ENCODE measurements at places on chromosomes 12 and 14.

GRCh38 chr12:117003883-117004404 is 93.2 kb downstream of the FBXW8 start:
- DNase-seq: no peak

GRCh38 chr12:89661706-89662330 is 46.8 kb downstream of the ATP2B1 start:
- DNase-seq: no peak

GRCh38 chr14:91245029-91245428 is 525 bp upstream of the GPR68 start:
- no peak for DNase-seq

DNA sequence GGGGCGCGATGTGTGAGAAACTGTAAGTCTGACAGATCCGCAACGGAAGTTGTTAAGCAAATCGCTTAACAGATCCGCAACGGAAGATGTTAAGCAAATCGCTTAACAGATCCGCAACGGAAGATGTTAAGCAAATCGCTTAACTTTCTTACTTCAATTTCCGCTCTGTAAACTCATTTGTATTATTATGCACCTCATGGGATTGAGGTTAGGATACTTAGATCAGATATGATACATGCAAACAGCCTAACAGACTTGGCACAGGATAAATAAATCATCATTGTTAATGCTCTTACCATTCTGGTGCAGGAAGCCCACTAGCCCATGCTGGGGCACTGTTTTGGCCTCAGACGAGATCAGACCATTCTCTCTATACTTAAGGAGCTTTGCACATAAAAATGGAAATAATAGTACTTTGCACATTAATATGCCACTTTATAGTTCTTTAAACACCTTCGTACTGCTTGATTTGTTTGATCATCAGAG is 399 bp downstream of the NCAPD2 start:
- DNase-seq: no peak

DNA sequence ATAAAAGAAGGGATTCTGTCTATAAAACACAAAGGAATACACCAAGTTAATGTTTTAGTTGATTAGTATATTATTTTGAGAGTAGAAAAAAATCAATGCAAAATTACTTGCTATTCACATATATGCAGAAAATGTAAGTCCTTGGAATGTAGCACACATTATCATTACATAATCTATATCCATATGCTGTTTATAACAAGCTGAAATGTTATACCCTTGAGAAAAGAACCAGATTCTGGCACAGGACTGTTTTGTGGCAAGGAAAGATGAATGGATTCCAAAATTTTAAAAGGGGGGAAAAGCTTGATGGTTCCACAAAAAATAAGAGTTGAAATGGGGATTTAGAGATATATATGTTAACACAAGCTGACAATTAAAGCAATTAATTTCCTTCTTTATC is 153.6 kb downstream of the MSRB3 start:
- no peak for DNase-seq

- no peak for DNase-seq
Observed at GRCh38 chr12:52558781-52559445, 6.0 kb upstream of the KRT71 start.

- no peak for DNase-seq
Observed at GRCh38 chr12:13680916-13681315, 300.5 kb downstream of the GRIN2B start.

- no peak for DNase-seq
Observed at GRCh38 chr12:93451423-93452158, 9.8 kb upstream of the UBE2N start.

GRCh38 chr12:6067152-6067916 is 57.1 kb downstream of the VWF start:
- no peak for DNase-seq

GRCh38 chr12:116204785-116205184 is 72.7 kb downstream of the MED13L start:
- DNase-seq: no peak

DNA sequence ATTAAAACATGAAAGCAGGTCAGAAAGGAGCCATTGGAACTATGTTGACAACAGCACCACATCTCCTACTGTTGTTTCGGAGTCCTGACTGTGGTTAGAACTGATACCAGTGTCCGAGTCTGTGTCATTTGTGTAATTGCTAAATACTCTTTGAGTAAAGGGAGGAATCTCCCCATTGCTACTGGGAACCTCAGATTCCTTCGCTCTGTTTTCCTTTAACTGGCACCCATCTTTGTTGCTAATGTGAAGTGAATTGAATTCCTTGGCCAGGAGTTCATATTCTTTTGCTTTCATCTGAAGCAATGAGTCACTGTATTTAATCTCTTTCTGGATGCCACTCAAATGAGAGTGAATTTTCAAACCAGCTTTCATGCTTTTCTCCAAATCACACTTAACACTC is 31.5 kb downstream of the RASSF9 start:
- no peak for DNase-seq

DNA sequence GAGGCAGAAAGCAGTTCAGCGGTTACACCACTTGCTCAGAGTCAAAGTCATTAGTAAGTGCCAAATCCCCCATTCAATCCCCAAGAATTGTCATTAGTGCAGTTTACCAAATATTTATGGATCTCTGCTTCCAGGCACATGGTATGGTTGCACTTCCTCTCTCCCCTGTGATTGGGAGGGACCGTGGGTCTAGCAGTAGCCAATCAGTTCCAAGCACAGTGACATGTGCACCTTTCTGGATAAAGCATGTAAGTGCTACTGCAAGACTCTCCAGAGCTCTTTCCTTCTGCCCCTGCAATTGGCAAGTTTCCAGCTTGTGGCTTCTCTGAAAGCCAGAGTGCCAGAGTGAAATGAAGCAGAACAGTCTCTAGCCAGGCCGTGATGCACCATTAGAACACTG is 85.3 kb upstream of the FLRT2 start:
- DNase-seq: no peak

DNA sequence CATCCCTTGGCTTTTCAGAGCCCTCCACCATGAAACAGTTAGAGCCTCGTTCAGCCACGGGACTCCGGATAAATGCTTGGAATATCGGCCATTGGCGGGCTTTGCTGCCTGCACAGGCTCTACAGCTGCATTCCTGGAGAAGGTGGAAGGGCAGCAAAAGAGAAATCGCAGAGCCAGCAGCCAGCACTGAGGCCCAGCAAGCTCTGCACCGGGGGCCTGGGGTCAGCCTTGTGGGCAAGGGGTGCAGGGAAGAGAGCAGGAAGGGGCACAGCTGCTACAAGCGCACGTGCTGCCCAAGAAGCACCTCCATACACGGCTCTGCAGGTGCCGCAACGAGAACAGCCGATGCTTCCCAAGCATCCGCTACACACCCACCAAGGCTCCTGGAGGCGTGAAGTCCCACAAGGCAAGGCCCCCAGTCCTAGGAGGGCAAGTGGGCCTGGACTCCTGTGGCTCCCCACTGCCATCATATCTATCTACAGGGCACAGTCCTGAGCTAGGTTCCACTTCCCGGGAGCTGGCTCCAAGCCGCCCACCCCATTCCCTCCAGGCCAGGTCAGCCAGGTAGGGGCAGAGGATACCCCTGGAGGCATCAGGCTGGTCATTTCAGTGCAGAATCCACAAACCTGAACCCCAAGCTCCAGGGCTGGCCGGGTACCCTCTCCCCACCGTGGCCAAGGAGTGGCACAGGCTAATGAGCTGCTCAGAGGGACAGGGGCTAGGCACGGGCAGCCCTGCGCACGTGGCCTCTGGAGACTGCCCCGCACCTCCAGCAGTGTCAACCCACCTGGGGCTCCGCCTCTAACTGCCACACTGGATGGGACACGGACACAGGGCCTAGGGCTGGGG is 40.2 kb downstream of the CCNK start:
- no peak for DNase-seq

- no peak for DNase-seq
Observed at GRCh38 chr14:101046071-101046470, 142.5 kb upstream of the RTL1 start.

GRCh38 chr14:43410631-43411030 is 1096.5 kb downstream of the FSCB start:
- DNase-seq: no peak

DNA sequence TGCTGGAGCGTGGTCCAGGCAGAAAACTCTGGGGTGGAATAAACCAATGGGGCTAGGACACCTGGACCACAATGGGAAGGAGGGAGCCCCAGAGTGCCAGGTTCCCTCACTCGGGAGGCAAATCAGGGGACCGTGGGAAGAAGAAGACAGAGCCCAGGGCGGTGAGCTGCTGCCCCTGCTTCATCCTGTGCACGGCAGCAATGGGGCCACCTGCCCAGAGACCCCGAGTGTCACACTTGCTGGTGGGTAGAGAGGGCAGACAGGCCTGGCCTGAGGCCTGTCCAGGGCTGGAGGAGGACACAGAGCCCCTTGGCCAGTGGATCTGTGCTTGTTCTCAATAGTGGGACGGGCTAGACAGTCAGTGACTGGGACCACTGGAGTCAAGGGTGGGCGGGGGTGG is 58.2 kb downstream of the DIO3 start:
- no peak for DNase-seq

DNA sequence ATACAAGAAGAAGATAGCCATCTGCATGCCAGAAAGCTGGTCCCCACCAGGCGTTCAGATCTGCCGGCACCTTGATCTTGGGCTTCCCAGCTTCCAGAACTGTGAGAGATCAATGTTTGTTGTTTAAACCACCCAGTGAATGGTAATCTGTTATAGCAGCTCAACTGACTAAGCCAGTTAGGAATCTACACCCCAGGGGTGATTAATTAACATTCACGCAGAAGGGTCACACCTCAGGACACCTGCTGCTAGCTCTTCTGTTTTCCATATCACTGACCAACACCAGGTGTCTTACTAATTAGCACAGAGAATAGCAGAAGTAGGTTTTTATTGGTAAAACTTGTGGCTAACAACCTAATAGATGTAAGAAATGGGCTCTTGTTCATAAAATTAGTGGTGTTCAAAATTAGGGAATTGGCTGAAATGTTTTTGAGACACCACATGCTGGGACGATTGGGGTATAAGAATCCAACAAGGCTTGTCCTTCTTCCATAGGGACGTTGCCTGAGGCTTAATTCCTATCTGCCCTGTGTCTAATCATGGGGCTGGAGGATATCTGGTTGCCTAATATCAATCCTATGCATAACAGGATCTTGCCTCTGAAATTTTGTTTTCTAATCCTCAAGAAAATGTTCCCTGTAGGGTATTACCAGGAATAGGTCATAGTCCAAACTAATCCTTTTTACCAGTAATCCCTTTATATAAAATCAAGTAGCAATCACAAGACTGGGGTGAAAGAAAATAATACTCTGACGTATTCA is 42.0 kb upstream of the CHST11 start:
- no peak for DNase-seq

DNA sequence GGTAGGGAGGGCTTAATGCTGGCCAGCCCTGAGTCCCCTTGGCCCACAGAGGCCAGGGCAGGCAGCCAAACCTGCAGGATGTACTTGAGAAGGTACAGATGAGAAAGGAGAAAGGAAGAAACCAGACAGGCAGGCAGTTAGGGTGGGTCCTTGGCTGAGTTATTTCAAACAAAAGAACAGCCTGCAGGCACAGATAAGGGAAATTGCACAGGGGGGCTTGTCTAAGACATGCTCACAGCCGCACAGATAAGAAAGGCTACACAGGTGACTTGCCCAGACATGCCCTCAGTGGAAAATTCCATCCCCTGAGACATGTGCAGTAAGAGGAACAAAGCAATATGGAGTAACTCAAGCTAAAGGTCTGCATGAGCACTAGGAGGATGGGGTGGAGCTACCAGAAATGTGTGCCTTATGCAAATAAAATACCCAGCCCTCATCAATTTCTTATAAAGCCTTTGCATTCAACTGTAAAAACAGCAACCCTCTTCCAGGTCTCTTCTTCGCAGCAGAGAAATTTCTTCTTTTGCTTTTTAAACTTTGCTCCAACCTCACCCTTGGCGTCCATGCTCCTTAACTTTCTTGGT is 158.2 kb upstream of the RGS6 start:
- DNase-seq: no peak

DNA sequence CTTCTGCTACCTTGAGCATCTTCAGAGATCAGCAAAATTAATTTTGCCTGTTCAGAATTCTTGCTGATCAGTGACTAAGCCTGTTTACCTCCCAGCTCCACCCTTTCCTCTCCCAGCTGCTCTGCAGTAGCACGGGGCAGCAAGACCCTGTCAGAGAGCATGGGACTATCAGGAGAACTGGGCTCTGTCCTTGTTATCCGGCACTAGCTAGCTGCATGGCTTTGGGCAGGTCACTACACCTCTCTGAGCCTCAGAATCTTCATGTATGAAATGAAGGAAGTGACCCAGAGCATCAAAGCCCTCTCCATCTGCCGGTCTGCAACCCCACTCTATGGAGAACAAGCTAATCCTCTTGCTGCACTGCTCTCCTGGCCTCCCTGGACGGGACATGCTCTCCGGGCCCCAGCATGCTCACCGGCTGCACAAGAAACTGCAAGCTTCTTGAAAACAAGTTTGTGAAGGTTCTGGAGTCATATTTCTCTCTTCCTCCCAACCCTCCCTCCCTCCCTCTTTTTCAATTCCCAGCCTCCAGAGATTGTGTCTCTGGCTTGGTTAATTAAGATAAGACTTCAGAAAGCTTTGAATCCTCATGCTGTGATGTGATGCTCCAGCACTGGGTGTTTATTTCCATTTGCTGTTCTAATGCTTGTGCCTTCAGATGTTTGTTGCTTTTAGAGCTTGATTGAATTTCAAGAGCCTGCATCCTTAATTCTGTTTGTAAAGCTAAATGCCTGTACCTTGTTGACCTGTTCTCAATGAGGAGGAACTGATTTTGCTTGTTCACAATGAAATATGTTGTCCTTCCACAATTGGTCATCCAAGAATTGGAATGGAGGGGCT is 101.1 kb downstream of the CRACR2A start:
- no peak for DNase-seq

DNA sequence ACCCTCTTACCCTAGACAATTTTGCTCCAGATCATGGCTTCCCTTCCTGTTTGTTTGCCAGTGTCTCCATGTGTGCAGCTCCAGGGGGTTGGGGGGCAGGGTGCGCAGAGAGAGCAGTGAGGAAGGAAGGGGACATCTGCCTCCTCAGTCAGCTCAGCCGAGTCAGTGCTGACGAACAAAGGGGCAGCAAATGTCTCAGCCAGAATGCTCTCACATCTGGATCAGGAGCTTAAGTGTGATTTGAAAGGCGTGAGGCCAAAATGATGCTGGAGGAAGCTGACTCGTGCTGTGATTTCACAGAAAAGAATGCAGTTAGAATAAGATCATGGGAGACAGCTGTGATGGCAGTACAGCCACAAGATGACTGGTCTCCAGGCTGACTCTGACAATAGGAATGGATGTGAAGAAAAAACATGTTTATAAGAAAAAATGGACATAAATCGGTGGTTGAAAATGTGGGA is 27.1 kb upstream of the CDK17 start:
- no peak for DNase-seq

DNA sequence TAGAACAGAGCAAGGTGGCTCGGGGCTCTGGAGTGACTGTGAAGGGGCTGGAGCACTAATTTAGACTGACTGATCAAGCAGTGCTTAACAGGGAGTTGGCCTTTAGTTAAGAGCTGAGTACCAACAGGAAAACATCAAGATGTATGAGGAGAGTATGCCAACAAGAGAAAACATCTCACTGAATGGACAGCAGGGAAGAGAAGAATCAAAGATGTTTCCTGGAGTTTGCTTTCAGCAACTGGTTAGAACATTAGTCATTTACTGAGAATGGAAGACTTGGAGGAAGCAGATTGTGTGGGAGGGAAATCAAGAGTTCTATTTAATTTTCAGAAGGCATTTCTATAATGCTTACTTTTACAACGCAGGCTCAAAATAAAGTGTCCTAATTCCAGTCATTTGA is 259.3 kb downstream of the ADAMTS20 start:
- DNase-seq: no peak

GRCh38 chr12:54075974-54076373 is 22.3 kb downstream of the HOXC4 start:
- DNase-seq: no peak

- no peak for DNase-seq
Observed at GRCh38 chr12:4850857-4851380, 58.8 kb upstream of the KCNA1 start.

GRCh38 chr12:118680356-118680963 is 300.9 kb upstream of the SRRM4 start:
- DNase-seq: no peak
